ENCODE measurements at places on chromosomes 7 and 10. TPM values are rescaled to one million over a fixed set of nuclear protein-coding genes. Genes with fewer than 3 reads are reported as not detected.

Gene FAM25C
- total RNA-seq, result not detected

Gene MMD2
- not detected for total RNA-seq

Gene FKBP6
- not detected for total RNA-seq

Gene NMT2
- total RNA-seq, result 23.3 TPM

Gene TSPAN12
- 65.8 TPM for total RNA-seq

Gene CYP26A1
- total RNA-seq, result not detected

Gene MKX
- total RNA-seq, result 5.2 TPM

Gene CCL26
- total RNA-seq, result 0.89 TPM

Gene ANKRD30A
- total RNA-seq, result not detected

Gene CLIP2
- 71.7 TPM for total RNA-seq

Gene RELN
- 1.8 TPM for total RNA-seq

Gene RNF32
- total RNA-seq, result 1.8 TPM

Gene TAF6
- total RNA-seq, result 65.3 TPM

Gene SPDYE5
- total RNA-seq, result 0.09 TPM

Gene ZNF804B
- total RNA-seq, result not detected

Gene PRR15
- 46.1 TPM for total RNA-seq

Gene NEBL
- 15.0 TPM for total RNA-seq

Gene TLX1
- total RNA-seq, result not detected

Gene PITX3
- not detected for total RNA-seq

Gene CCDC3
- total RNA-seq, result 304 TPM

Gene RAMP3
- 23.2 TPM for total RNA-seq

Gene DGKI
- 3.1 TPM for total RNA-seq

Gene TCAF2
- 8.9 TPM for total RNA-seq

Gene FLNC
- total RNA-seq, result 236 TPM

Gene CLRN3
- total RNA-seq, result 40.8 TPM

Gene LRMDA
- total RNA-seq, result 17.1 TPM

Gene PRSS2
- total RNA-seq, result 94.5 TPM

Gene KLF14
- total RNA-seq, result not detected

Gene PPP1R3A
- total RNA-seq, result not detected

Gene SCART1
- 3.6 TPM for total RNA-seq

Gene BLOC1S2
- 25.5 TPM for total RNA-seq

Gene ATOH7
- not detected for total RNA-seq
